Stromal cell of bone marrow (primary cell): ENCODE measurements at places on chromosomes 5 and 9.

DNA sequence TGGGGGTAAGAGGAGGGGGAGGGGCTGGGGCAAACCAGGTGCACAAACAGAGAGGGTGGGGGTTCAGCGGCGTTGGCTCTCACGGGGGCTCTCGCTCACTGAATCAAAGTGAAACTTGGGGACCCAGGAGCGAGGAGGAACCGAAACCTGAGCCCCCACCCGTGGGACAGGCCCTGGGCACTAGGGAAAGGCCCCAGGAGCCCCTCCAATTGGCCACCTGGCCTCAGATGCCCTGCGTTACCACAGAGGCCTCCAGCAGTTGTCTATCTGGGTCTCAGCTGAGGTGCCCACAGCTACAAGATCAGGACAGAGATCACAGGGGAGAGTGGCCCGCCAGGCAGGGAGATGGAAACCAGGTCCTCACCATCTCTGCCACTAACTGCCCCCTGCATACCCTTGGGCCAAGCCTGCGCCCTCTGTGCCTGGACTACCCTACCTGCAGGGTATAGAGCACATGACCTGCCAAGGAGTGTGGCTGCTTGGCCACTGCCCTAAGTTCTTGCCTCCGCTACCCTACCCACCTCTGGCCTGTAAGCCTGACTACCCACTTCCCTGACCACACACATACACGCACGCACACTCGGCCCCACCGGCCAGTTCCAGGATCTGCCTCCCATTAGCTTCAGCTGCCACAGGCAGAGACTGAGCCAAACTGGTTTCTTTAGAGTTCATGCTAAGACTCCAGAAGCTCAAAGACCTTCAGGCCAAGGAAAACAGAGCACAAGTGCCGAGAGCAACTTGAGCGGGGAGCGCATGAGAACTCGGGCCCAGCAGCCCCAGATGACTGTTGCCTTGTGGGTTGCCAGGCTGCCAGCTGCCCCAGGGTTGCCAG, 39.9 kb downstream of the PAX5 start:
- peak; percentile 22 for DNase-seq

- DNase-seq = no peak
These were observed 153.7 kb downstream of the NDUFS4 start for GRCh38 chr5:53713978-53714666.

- DNase-seq = no peak
These were observed 59.0 kb upstream of the BARX1 start for GRCh38 chr9:94014066-94014654.

DNA sequence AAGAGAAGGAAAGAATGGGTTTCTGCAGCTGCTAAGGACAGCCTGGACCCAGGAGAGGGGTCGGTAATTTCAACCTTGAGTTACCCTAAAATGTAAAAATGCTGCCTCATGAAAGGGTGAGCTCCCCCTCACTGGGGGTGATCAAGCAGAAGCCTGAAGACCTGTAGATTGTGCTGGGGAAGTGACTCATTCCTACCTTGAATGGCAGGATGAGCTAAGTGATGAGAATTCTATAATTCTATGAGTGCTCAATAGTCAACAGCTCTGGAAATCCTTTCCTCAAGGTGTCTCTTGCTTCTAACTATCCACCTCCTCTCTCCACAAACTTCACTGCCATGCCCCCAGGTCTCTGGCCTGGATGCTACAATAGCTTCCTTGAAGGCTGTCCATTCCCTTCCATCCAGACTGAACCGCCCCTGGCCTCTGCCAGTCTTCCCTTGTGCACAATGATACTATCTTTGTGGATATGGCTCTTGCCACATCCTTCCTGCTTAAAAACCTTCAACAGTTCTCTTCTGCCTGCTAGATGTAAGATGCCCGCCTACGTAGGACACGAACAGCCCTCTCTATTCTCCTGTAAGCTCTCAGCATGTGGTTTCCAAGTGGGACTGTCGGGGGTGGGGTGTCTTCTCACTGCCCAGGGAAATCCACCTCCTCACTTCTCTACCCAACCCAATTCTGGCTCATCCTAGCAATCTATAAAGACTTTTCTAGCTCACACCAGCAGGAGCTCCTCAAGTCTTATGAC, 50.6 kb downstream of the PTPN3 start:
- DNase-seq = no peak

- no peak for DNase-seq
These were observed 84.1 kb downstream of the TLE1 start for GRCh38 chr9:81605170-81605670.

- DNase-seq = no peak
These were observed 138.2 kb downstream of the SNX18 start for GRCh38 chr5:54655761-54656160.
